ENCODE measurements at places on chromosomes 7 and 10.

- DNase-seq, result no peak
These were observed 182.5 kb downstream of the SEMA3D start for GRCh38 chr7:85004402-85004801.

DNA sequence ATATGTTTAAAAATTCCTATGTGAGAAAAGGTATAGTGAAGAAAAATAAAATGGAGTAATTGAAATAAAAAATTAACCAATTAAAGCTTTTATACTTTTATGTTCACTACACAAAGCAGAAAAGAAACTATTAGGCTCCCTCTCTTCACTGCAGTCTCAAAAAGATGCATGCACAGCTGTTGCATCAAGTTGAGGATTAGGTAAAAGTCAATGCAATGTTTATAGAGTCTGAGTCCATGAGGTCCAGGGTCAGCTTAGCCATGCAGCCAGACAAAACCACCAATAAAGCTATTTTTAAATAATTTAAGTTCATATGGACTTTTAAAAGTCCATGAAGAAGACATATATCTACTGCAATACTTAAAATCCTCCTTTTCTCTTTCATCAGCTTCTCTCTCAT, 31.1 kb upstream of the ING3 start:
- no peak for DNase-seq

GRCh38 chr10:43928425-43928968, 279.8 kb upstream of the ZNF32 start:
- no peak for DNase-seq

DNA sequence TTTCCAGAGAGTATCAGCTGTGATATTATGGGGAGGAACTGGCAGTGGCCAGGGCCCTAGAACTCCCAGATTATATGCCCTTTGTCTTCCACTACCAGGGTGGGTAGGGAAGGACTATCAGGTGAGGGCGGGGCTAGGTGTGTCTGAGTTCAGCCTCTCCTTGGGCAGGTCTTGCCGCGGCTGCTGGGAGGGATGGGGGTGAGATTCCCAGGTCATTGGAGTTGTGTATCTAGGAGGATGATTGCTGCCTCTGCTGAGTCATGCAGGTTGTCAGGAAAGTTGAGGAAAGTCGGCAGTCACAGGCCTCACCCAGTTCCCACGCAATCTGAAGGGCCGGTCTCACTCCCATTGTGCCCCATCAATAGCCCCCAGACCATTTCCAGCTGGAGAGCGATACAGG, 185.2 kb downstream of the DKK1 start:
- DNase-seq, result no peak

DNA sequence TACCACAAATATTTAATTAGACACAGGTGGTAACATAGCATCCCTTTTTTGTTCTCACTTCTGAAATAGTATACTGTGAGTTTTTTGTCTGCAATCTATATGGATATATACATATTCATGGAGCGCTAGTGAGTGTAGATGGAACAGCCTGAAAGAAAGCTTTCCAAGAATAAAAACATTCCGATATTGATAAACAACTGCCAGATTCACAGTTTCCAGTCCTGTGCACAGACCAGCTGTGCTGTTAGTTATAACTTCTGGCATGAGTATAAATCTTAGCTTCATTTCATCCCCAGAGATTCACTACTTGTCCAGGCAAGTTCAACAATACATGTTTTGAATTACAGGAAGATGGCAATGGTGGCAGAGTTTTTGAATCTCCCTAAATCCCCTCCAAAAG, 467.1 kb upstream of the STEAP1 start:
- DNase-seq, result no peak

- DNase-seq, result no peak
These were observed 78.4 kb upstream of the LEP start for GRCh38 chr7:128162666-128163065.

- no peak for DNase-seq
These were observed 9.6 kb downstream of the UBTD1 start for GRCh38 chr10:97508342-97508741.

DNA sequence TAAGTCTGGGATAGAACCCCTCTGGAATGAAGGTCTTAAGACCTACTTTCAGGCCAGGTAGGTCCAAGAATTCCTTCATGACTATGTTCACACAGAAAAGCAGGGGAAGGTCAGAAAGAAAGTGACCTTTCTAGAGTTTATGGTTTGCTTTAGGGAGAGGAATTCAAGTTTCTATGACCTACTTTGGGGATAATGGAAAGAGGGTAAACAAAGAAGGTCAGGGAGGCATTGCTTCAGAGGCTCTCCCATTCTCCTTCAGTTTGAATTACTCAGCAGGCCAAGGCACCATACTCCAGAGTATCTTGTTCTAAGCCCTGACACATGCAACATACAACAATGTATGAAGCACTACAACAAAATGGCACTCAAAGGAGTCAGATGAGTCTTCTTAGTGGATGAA, 11.5 kb upstream of the MACC1 start:
- no peak for DNase-seq

GRCh38 chr7:30926313-30926712, 14.7 kb downstream of the AQP1 start:
- no peak for DNase-seq

DNA sequence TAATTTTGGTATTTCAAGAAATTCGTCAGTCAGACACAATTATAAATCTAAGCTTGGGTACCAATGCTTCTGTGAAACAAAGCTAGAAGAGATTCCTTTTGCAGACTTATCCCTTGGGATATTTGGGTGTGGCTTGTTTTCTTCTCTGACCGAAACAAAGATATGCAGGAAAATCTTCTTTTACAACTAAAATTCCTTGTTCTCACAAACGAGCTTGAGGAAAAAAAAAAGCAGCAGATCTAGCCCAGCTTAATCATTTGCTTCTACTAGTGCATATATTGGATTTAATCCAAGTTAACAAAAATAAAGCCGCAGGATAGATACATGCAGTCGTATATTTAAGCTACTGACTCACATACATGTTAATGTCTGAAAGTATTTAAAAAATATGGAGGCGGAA, 104.2 kb downstream of the PRTFDC1 start:
- DNase-seq, result no peak

DNA sequence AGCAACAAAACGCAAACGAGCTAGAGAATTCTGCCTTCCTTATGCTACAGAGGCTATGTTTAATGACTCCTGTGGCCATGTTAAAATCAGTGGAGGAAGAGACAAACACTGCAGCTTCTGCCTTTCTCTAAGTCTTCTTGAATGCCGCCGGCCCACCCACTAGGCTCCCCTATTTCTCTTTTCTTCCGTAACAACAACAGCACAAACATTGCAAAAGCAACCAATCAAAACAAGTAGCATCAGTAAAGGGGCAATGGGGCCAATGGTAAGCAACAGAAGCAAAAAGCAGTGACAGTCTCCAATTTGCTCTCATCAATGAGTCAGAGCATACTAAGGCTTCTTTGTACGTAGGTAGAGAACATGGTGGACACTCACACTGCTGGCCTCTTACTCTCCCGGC, 26.8 kb downstream of the DNAJC1 start:
- no peak for DNase-seq

GRCh38 chr10:25704622-25705021, 229.4 kb upstream of the MYO3A start:
- DNase-seq, result no peak

- no peak for DNase-seq
These were observed 769.3 kb downstream of the KCNMA1 start for GRCh38 chr10:76868098-76868977.

- no peak for DNase-seq
These were observed 93.2 kb downstream of the SVIL start for GRCh38 chr10:29541422-29542210.

DNA sequence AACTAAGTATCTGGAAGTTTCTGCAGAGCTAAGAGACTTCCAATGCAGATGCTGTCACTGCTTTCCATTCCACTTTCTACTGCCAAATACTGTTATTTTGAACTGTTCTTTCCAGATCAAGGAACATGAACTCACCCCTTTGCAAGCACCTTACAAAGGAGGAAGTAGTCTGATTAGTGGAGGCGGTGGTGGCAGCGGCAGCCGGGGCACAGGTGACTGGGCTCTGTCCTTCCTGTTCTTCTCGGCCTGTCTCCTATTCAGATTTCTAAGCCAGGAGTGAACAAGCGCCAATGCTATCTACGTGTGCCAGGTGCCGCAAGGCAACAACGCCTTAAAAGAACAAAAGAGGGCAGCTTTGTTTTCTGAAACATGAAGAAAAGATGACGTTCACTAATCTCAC, 44.9 kb downstream of the BEND7 start:
- DNase-seq, result no peak

DNA sequence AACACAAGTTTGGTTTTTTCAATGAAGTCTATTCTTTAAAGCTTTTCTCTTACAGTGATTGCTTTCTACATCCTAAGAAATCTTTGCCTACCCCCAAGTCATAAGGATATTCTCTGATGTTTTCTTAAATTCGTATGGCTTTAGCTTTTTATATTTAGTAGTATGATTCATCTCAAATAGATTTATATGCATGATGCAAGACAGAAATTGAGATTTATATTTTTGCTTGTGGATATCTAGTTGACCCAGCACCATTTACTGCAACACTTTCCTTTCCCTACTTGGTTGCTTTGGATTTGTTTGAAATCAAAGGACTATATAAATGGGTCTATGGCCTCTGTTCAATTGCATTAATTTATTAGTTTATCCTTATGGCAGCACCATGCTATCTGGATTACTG, 113.9 kb downstream of the ZNF438 start:
- DNase-seq, result no peak

GRCh38 chr7:44292876-44293560, 32.4 kb downstream of the CAMK2B start:
- no peak for DNase-seq
